Pulmonary artery endothelial cell (primary cell): ENCODE measurements at places on chromosomes 12 and 14. TPM values are rescaled to one million over a fixed set of nuclear protein-coding genes. Genes with fewer than 3 reads are reported as not detected.
A peak's percentile ranks its signal among the peaks of the same experiment; 100 is the strongest.

AICDA gene
- total RNA-seq: not detected in 2 replicates

PPP1R1A gene
- total RNA-seq: not detected in 2 replicates

MDGA2 gene
- total RNA-seq: 0.18 TPM in 1 of 2 replicates, not detected in the other

KITLG gene
- 11.4 and 23.4 TPM in 2 replicates for total RNA-seq

ASCL1 gene
- not detected in 2 replicates for total RNA-seq

GOLT1B gene
- total RNA-seq: 24.9 and 30.6 TPM in 2 replicates

SLC25A21 gene
- 1.2 and 2.2 TPM in 2 replicates for total RNA-seq

SDSL gene
- 6.8 and 10.3 TPM in 2 replicates for total RNA-seq

COX8C gene
- total RNA-seq: not detected in 2 replicates

TMEM63C gene
- total RNA-seq: not detected in 2 replicates

EPYC gene
- total RNA-seq: not detected in 2 replicates

SERPINA12 gene
- not detected in 2 replicates for total RNA-seq

CCDC60 gene
- total RNA-seq: not detected in 2 replicates

GRCh38 chr14:56659964-56660551, 80.5 kb downstream of the TMEM260 start:
- peak; percentile 29 for DNase-seq

DNA sequence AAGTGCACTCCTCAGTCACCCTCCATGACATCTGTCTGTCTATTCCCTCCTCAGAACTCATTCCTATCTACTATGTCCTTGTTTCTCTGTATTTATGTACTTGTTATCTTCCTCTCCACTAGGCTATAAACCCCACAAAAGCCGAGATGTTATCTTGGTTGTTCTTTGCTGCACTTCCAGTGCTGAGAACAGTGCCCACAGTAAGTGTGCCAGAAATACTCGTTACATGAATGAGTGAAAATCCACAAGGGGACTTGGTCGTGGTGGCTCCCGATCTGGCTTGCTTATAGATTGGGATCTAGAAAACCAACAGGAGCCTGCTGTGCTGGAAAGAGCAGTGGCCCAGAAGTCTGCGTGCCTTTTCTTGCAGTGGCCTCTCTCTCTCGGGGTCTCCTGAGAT, 111.9 kb upstream of the PRMT8 start:
- DNase-seq: no peak

DNA sequence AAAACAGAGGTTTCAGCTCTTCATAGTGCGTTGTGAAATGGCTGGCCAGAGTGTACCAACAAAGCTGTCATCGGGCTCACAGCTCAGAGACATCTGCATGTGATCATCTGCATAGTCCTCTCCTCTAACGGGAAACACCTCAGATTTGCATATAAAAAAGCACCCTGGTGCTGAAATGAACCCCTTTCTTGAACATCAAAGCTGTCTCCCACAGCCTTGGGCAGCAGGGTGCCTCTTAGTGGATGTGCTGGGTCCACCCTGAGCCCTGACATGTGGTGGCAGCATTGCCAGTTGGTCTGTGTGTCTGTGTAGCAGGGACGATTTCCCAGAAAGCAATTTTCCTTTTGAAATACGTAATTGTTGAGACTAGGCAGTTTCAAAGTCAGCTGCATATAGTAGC, 14.3 kb upstream of the PAPLN start:
- DNase-seq: no peak

- DNase-seq: no peak
Observed at GRCh38 chr14:29282169-29282568, 515.6 kb downstream of the FOXG1 start.

GRCh38 chr12:105262461-105263184, 26.6 kb upstream of the APPL2 start:
- no peak for DNase-seq

- no peak for DNase-seq
Observed at GRCh38 chr12:54258201-54258681, 21.7 kb downstream of the CBX5 start.

GRCh38 chr12:116495260-116495659, 63.9 kb upstream of the MAP1LC3B2 start:
- DNase-seq: no peak

DNA sequence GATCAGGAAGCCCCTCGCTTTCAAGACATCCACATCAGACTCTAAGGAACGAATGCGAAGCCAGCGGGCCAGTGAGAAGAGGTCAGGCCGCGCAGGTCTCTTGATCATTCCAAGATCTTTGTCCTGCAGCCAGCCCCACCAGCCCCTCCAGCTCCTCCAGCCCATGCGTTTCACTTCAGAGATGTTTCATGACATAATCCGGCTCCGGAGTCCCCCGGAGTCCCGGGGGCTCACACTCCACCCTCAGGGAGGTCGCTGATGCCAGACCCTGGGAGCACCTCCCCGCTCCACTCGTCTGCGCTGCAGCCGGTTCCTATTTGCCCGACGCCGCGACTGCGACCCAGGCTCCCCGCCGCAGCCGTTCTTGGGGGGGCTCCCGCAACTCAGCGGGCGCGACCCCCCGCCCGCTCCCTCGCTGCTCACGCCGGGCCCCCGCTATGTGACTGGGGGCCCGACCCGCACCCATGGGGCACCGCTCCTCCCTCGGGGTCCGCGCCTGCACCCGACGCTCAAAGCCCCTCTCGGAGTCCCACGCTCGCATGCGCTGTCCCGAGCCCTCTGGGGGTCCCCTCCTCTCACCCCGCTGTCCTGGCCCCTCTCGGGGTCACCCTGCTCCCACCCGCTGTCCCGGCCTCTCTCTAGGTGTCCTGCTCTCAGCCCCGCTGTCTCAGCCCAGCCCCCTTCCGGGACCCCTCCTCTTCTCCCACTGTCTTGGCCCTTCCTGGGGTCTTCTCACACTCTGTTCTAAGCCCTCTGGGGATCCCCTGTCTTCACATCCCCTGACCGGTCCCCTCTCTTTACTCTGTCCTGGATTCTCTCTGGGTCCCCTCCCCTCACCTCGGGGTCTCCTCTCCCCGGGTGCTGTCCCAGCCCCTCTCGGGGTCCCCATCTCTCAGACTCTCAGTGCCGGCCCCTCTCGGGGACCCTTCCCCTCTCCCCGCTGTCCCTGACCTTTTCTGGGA, 1.1 kb downstream of the TAOK3 start:
- DNase-seq: no peak

DNA sequence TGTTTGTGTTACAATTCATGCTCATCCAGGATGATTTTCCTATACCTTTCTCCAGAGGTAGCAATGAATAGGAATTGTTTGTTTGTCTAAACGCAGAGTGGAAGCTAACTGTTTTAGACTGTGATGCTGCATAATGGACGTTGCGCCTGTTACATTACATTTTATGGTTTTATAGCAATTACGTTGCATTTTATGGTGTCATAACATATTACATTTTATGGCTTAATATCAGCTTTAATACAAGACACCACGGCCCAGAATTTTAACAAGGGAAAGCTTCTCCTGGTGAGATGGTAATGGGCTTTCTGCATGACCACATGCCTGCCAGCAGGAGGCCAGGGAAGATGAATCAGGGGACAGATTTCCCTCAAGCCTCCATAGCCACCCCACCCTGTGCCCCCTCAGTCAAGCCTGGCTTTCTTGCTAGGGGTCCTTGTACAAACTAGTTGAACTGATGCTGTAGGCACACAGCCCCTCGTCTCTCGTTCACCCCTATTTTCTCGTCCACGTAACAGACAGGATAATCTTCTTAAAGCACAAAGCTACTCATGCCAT, 56.5 kb downstream of the HSPB8 start:
- no peak for DNase-seq

DNA sequence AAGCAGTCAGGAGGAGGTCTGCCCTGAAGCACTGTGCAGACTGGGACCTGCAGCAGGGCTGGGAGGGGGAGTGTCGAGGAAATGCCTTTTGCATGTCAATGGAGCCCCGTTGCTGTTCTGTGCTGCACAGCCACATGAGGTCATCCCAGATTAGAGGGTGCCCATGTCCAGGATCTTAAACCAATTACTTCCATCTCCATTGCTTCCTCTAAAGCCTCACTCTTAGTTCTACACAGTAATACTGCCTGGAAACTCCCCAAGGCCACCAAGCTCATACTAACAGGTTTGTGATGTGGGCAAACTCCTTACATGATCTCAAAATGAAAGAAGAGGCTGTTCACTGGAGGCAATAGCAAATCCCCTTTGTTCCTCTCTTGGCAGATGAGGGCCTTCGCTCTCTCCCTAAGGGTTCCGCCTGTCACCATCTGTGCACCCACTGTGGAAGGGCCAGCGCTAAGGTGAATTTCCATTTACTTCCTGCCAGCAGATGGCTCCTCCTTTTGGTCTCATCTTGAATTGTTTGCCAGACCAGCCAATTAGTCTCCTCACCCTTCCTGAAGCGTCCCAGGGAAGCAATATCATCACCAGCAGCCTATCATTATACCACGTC, 35.4 kb upstream of the LTA4H start:
- DNase-seq: no peak

DNA sequence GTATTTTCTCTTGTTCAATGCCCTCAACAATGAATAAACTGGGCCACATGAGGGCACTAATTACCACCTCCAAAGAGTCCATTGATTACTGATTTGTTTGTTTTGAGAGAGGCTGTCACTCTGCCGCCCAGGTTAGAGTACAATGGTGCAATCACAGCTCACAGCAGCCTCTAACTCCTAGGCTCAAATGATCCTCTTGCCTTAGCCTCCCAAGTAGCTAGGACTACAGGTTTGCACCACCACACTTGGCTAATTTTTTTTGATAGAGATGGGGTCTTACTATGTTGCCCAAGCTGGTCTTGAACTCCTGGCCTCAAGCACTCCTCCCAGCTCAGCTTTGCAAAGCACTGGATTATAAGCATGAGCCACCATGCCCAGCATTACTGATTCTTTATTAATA, 28.3 kb upstream of the SYCP3 start:
- no peak for DNase-seq

- no peak for DNase-seq
Observed at GRCh38 chr14:28361486-28361885, 405.1 kb upstream of the FOXG1 start.

- no peak for DNase-seq
Observed at GRCh38 chr14:72500234-72500838, 393.6 kb downstream of the DPF3 start.

DNA sequence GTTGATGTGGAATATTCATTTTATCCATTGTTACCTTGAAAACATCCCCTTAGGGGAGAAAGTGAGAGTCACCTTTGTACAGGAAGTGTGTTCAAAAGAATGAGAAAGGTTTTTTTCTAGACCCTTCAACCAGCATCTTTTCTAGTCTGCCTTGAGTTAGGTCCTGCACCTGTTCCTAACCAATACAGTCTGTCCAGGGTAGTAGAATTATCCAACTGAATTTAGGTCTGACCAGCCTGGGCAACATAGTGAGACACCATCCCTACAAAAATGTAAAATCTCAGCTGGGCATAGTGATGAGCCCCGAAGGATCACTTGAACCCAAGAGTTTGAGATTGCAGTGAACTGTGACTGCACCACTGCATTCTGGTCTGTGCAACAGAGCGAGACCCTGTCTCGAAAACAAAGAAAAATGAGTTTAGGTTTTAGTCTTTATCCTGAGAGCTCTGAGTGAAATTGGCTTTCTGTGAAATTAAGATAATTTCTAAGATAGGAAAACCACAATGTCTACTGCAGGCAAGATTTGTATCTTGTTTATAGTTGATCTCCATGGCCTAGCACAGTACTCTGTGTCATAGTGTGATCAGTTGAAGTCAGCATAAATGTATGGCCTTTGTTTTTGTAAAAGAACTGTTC, 25.2 kb downstream of the ARHGAP5 start:
- DNase-seq: no peak

DNA sequence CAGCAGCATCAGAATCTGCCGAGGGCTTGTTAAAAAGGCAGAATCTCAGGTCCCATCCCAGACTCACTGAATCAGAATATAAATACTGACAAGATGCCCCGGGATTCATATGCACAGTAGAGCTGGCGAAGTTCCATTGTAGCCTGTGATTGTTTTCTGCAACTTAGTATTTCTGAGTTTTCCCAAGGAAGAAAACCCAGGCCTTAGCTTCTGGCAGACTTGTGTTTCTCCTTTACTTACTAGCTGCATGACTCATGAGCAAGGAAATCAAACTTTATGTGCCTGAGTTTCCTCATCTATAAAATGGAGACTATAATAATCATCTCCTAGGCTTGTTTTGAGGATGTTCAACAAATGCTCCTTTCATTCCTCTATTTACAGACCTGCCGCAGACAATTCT, 278.5 kb upstream of the PLEKHG7 start:
- no peak for DNase-seq

DNA sequence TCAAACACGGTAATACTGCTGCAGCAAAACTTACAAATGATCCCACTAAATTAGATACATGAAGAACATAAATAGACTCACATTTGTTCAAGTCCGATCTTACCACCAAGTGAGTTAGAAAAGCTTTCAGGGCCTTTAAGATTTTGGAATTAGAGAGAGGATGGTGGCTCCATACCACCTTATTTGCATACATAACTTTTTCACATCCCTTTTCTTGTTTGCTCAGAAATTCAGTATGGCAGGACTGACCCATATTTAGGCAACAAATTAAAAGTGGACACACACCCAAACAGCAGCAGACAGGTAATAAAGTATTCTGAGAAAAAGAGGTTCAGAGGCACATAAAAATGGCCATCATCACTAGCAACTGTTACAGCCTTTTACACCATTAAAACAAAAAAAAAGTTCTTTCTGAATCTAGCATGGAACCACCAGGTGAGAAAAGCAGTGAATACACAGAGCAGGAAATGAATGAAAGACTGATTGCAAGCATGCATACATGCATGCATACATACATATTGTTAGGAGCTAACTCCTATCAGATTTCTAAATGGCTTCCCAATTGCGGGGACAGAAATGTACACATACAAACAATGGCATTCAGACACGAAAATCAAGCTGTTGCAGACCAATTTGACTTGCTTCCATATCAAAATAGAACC, 23.3 kb downstream of the STXBP6 start:
- DNase-seq: no peak

GRCh38 chr14:74508292-74508731, 14.7 kb downstream of the ISCA2 start:
- no peak for DNase-seq

- DNase-seq: no peak
Observed at GRCh38 chr12:83700838-83701237, 1014.1 kb downstream of the TMTC2 start.

- no peak for DNase-seq
Observed at GRCh38 chr12:57175428-57176138, 28.2 kb upstream of the LRP1-AS start.

DNA sequence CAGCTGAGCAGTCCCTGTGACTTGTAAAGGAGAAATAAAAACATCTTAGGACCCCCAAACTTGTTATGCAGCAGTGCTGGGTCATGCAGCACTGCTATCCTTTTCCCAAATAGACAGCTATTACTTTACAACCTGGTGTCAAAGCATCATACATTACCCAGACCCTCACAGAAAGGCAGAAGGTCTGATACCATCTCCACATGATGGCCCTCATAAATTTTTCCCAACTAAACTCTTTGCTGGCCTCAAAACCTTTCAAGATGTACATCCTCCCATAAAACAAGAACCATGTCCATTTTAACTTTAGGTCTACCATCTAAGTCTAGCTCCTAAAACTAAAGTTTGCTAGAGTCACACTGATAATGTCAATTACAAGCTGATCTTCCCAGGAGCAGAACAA, 8.7 kb upstream of the RESF1 start:
- DNase-seq: no peak

DNA sequence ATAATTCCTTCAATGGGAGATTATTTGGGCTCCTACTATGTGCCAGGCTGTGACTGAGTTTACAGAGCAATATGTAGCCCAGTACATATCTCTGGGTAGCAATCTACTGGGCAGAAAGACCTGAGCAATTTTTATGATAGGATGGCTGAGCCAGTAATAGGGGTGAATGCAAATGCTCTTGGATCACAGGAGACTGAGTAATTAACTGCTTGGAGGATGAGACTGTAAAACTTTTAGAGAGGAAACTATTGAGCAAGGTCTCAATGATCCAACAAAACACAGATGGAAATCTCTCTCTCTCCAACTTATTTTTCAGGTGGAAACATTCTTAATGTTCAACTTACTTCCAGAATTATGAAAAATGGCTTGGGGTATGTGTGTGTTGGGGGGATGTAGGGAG, 402.2 kb downstream of the AEBP2 start:
- DNase-seq: no peak
